Left lung (tissue), 14 donors: ENCODE measurements at places on chromosomes 6 and 20. TPM values are rescaled to one million over a fixed set of nuclear protein-coding genes. Genes with fewer than 3 reads are reported as not detected.

PRSS35 gene
- 4.0 TPM for total RNA-seq

DLGAP4 gene
- total RNA-seq, result 61.5 TPM

DNA sequence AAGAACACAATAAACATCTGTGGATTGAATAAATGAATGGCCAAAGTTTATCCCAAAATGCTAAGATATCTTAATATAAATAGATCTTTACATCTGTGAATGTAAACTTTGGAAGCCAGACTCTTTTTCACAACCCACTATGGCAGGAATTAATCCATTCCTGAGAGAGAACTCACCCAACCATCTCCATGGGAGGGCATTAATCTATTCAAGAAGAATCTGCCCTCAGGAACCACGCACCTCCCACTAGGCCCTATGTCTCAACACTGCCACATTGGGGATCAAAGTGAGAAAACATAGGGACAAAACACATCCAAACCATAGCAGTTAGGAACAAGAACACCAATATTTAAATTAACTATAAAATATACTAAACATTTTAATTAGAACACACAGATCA is 3.4 kb downstream of the UBE3D start:
- H3K27me3 ChIP-seq, result no peaks in the 10 kb centered on the region
- no peak for DNase-seq
- no peaks in the 10 kb centered on the region for H3K4me1 ChIP-seq
- no peaks in the 10 kb centered on the region for H3K36me3 ChIP-seq

DNA sequence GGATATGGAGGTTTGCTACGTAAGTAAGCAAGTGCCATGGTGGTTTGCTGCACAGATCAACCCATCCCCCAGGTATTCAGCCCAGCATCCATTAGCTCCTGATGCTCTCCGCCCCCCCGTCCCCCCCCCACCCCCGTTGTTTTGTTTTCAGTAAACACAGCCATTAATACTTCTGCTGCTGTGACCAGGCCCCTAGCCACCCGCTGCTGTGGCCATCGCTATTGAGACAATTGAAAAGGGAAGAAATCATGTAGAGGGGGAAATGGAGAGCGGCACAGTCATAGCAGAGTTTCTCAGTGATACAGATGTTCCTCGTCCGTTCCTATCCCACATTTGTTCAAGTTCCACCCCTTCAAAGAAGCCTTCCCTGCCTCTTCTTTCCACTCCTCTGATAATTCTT is 24.9 kb downstream of the SLC35D3 start:
- no peak for DNase-seq
- no peaks in the 10 kb centered on the region for H3K36me3 ChIP-seq
- no peak overlapping the region for H3K27ac ChIP-seq
- no peak overlapping the region for H3K4me3 ChIP-seq
